ENCODE measurements at places on chromosomes 11 and 22.

GRCh38 chr11:32365192-32365591 is 70.1 kb downstream of the WT1 start:
- no peak for DNase-seq

- no peak for DNase-seq
These were observed 24.0 kb downstream of the SLC43A1 start for GRCh38 chr11:57491371-57492061.

GRCh38 chr11:134454146-134454690 is 42.2 kb upstream of the B3GAT1 start:
- DNase-seq = no peak

DNA sequence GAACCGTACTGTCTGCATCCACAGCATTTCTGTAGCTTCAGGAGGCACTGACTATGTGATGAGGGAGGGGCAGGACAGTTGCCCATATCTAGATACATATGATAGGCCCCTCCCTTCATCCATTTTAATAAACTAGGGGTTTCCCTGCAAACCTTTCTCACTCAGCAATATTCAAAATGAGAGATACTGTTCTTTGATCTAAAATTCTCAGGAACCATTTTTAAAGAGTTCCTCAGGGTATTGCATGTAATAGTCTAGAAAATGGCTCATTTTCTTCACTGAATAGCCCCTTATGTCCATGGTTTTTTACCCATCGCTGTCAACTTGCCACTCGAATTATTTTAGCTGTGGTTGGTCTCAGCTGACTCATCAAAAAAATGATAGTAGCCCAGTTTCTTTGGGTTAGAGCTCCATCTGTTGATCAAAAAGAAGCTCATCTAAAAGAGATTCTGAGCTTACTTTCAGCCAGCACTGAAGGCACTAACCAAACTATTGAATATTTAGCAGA is 37.0 kb upstream of the DNAJB7 start:
- DNase-seq = peak; percentile 31

- DNase-seq = no peak
These were observed 12.5 kb downstream of the ATXN10 start for GRCh38 chr22:45684169-45684568.

GRCh38 chr11:59247531-59248227 is 35.0 kb upstream of the MPEG1 start:
- DNase-seq = no peak

GRCh38 chr11:19116276-19116970 is 545 bp upstream of the ZDHHC13 start:
- peak; percentile 18 for DNase-seq

DNA sequence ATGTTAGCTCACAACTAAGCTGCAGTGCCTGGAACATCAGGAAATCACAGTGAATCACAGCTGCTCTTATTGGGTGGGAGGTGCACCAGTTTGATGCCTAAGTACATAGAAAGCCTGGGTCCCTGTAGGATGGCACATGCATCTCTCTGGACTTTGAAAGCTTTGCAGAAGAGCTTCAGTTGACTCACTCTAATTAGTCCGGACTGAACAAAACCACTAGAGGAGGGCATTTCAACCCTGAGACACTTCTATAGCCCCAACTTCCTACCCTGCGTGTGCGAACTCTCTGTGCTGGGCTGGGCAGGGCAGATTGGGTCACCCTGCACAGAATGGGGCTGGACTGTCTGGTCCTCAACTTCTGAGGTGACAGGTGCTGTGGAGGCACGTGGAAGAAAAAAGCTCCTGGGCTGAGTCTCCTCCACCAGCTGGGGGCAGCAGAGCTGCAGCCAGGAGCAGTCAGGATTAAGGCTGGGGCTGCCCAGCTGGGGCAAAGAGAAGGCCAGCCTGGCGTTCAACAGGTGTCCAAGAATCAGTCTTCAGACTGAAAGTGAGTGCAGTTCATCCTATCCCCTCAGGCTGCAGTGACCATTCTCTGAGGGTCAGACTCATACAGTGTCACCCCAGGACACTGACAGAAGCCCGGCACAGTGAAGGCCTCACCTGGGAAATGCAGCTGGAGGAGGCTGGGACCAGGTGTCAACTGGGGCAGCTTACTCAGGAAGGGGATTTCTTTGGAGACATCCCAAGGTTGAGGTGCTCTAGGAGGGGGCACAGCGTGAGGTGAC is 22.1 kb downstream of the GGTLC2 start:
- peak; percentile 25 for DNase-seq

DNA sequence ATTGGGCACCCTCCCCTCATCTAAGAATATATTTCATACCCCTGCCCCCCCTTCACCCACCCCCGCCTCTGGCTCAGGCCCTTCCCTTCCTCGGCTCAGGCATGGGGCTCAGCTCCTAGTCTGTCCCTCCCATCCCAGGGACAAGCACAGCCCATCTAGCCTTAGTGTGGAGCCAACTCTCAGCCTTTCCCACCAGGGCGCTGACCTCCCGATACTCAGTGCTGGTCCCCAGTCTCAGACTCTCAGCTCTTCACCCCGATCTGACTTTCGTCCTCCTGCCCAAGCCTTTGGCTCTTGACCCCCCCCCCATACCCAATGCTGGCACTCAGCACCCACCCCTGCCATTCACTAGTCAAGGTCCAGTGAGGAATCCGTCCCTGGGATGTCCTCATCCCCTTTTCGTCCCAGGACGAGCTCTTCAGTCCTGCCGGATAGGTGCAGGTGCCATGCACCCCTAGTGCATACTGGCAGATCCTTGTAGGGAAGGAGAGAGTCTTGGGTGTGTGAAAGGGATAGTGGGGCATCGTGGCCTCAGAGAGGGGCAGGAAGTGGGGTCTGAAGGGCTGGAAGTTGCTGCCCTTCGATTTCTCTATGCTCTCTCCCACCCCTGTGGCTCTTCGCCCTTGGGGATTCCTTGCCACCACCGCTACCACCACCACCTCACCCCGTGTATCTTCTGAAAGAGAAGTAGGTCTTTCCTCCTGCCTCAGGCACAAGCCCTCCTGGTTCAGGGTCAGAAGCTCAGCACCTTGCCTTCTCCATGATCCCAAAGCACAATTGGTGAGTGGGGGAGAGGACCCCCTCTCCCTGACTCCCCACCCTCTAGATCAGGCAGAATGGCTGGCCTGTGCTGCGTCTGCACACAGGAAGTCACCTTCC is 2.4 kb downstream of the TPBGL start:
- no peak for DNase-seq

DNA sequence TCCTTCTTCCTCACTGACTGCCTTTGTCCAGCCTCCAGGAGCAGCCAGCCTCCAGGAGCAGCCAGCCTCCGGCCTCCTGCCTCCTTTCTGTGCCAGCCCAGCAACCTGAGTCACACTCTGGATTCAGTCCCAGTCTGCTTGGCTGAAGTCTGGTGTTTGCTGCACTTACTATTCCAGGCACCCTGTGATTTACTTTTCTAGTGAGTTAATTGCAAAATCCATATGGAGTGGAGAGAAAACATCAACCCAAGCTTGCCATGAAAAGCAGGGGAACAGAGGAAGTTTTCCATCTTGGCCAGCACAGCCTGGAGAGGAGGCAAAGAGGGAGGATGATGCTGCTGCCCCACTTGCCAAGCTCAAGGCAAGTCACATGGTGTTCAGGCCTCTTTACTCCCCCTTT is 400.5 kb downstream of the TENM4 start:
- DNase-seq = no peak

DNA sequence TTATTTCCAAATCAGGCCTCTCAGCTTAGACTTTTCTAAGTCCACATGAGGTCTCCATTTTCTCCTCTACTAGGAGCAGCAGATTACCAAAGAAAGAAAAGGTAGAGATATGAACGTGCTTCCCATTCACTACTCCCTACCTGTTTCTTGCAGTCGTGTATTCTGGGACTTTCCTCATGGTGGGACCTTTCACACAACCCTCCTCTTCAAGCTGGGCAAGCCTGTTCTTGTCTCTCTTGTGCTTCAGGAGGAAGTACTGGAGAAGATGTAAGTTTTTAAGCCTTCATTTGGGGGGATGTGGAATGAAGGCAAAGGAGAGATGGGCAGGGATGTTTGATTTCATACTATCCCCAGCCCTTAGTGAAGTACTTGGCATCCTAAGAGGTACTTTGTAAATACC is 128.8 kb upstream of the SESN3 start:
- DNase-seq = no peak

GRCh38 chr11:47257517-47258316 is at the start of gene NR1H3:
Gene NR1H3 (plus strand): TSS chr11:47257996. CDS start chr11:47259217, 1,221 bp downstream.
- DNase-seq = no peak

GRCh38 chr11:133787379-133788141 is 57.8 kb downstream of the SPATA19 start:
- DNase-seq = no peak

DNA sequence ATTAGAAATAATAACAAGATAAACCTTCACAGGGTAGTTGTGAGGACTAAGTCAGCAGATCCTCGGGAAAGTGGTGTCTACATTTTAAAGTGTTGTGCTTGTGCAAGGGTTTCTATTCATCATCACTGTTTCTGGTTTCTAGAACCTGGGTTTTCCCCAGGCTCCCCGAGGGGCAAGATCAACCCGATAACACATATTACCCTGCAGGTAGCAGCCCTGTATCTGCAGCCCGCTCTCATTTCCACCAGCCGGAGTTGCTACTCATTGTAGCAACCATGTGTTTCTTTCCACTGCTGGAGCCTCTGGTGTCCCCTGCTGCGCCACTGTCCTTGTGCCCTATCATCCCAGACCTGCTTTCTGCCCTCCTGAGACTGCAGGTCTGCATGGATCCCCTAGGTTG is 67.0 kb downstream of the MIAT start:
- DNase-seq = no peak
